ENCODE measurements at places on chromosomes 11 and 22.

GRCh38 chr11:206526-207207 lies 532 bp downstream of the BET1L start:
- no peak for DNase-seq

DNA sequence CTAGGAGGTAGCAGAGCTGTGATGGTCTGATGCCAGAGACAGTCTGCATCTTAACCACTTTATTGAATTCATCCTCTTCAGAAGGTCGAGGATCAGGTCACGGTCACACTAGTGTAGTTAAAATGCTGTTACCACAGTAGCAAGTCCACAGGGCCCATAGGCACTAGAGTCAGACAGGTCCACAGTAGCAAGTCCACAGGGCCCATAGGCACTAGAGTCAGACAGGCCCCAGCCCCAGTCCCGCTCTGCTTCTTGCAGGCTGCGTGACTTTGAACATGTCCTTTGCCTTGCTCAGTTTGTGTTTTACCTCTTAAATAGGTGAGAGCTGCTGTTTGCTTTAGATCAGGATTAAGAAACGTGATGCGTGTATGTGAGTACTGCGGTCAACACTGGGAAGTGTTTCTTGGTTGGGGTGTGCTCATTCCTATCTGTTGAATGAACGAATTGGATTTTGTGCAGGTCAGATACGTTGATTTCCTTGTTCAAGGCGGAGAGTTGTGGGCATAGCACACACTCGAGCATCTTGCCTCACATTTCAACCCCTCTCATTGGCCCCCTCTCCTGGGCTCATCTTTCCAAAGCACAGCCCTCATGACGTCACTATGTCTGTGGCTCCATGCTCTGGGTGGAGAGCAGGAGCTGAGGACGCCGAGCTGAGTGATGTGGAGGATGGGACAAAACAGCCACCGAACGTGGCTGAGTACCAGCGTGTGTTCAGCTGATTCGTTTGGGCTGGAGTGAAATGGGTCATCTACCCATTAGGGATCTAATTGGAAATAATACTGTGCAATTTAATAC lies 191.7 kb downstream of the TBC1D22A start:
- DNase-seq, result no peak

DNA sequence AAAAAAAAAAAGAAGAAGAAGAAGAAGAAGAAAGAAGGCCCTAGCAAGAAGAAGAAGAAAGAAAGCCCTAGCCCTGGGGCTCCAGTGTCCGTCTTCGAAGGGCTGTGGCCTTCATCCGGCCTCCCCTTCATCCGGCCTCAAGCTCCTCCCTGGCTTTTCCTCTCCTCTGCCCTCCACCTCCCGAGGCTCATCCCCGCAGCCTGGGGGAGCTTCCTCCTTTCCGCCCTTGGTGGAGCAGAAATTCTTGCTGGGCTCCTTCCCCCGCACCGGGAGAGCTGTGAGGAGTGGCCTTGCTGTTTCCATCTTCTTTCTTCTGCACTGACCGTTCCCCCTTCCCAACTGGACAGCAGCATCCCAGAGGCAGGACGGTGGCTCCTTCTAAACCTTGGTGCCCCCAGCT lies 9.5 kb upstream of the LTO1 start:
- no peak for DNase-seq

DNA sequence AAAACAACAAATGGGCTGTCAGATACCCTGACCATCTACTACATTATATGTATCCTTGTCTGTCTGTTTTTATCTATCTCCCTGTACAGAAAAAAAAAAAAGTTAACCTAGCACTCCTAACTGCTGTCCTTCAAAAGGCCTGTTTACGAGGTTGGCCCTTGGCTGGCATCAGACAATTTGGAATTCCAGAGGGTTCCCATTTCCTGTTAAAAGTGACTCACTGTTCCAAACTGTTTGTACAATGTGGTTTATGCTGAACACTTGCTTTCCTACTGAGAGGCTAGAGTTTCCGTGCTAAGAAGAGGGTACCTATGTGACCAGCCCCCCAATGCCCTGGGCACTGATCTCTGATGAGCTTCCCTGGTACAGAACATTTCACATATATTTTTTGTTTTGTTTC lies 65.9 kb upstream of the HMGXB4 start:
- DNase-seq, result no peak

- no peak for DNase-seq
Measured at GRCh38 chr22:44224166-44224565, 43.4 kb downstream of the PARVG start.

GRCh38 chr11:125944350-125945010 lies 1.4 kb upstream of the VSIG10L2 start:
- no peak for DNase-seq

GRCh38 chr11:134038897-134039470 lies 29.9 kb upstream of the JAM3 start:
- no peak for DNase-seq

DNA sequence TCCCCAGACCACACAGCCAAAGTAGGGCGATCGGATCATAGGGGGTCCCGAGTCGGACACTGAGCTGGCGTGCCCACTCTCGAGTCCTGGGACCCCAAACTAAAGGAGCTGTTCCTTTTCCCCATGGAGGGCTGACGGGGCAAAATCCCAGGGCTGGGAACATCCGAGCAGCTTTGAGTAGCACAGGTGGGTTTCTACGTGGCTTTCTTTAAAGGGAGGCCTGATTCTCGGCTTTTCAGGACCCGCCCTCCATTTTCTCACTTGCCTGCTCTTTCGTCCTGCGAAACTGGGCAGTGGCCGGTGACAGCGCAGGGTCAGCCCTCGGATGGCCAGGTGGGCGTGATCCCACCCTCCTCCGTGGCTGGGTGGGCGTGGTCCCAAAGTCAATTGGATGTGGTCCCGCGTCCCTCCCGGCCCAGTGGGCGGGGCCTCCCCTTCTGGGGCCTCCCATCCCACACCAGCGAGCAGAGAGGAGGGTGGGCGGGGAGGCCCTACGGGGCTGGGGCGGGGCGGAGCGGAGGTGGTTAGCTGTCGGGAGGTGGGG lies 17.5 kb upstream of the TXNRD2 start:
- no peak for DNase-seq

DNA sequence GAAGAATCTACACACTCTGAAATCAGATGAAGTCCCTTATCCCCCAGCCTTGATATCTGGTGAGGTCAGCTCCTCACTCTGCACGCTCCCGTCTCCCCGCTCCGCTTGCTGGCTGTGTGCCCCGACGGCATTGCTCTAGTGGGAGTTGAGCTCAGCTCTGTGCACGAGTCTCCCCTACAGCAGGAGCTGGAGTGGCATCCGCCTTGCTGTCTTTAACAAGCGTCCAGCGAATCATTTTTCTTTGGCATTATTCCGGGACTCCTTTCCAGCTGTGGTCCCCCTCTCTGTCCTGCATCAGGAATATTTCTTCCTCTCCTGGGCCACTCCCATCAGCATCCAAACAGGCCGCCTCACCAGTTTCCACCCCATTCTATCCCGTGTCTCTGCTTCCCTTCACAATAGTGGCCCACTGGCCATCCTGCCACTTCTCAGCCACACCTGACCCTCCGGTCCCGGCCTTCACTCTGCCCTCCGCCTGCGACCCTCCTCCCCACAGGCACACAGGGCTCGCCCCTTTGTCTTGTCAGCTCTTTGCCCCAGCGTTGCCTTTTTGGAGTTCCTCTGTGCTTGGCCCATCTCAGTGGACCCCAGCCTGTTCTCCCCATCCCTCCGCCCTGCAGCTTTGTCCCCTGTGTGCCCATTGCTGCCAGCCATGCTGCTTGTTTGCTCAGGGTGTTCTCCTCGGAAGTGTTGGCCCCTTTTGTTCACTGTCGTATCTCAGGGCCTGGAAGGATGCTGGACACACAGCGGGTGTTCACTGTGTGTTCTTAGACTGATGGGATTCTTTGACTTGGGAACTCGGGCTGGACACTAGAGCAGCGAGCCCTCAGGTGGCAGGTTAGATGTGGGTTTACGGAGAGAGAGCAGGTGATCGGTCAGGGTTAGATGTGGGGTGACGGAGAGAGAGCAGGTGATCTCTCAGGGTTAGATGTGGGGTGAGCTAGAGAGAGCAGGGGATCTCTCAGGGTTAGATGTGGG lies 441.8 kb downstream of the TBC1D22A start:
- no peak for DNase-seq

DNA sequence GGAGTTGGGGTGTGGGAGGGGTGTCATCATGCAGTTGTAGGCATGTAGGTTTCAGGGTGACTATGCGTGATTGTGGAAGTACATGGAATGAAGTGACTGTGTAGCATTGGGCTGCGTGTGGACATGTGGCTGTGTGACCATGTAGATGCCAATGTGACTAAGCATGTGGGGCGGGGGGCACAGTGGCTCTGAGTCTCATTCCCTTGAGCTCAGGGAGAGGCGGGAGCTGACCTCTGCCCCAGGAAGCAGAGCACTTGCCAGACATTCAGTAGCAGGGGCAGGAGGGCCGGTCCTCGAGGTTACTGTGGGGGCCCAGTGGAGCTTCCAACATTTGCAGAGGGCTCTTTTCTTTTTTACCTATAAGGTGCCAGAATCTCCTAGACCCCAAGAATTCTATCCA lies 440 bp upstream of the KLHL35 start:
- no peak for DNase-seq

DNA sequence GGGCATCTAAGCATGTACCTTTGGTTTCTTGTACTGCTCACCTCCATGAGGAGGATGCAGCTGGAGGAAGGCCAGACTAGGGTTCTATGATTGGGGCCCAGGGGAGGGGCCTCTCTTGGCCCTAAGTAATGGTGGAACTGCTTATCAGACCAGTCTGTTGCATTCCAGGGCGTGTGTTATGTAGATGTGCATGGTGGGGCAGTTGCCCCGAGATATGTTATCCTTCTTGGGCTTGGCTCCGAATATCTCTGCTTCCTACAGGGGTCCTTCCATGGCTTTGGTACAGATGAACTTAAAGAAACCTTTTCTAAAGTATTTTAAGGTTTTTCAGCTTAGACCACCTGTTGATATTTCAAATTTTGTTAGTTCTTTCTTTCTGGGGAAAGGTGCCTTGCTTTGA lies 126.0 kb downstream of the SWAP70 start:
- no peak for DNase-seq

- DNase-seq, result no peak
Measured at GRCh38 chr22:20132686-20133246, 1.2 kb downstream of the ZDHHC8 start.

- DNase-seq, result no peak
Measured at GRCh38 chr11:98561252-98561651, 459.5 kb upstream of the CNTN5 start.

DNA sequence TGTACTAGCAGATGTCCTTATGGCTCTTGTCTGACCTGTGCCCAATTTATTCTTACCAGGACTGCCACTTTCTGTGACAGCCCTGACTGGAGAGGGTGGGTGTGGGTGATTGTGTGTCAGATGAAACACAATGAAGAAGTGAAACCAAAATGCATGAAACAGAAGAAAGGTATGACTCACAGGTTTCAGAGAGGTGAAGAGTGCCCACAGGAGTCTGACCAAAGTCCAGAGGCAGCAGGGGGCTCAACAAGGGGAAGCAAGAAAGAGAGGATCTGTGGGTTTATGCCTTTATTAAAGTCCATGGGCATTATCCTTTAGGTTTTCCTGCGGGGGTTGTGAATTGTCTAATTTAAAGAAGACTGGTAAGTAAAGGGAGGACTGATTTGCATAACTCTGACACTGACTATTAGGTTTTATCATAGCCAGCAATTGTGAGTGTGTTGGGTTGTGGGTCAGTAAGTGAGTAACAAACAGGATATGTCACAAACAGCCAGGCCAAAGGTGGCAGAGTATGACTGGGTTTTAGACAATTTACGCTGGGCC lies 3.9 kb upstream of the OR4C6 start:
- DNase-seq, result no peak

DNA sequence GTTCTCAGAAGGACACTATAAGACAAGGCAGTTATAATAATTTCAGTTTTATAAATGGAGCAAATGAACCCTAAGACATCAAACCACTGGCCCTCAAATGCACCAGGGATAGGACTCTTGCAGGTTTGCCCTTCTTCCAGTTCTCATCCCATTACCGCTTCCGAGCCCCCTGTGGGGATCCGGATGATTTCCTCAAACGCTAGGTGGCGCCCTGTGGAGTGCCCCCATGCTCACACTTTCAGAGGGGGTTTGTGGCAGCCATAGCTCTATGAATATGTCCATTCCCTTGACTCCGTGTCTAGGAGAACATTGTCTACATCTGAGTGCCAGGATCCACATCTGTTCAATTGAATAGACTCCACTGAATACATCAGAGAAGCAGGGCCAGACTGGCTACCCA lies 816.3 kb downstream of the NTM start:
- DNase-seq, result no peak

DNA sequence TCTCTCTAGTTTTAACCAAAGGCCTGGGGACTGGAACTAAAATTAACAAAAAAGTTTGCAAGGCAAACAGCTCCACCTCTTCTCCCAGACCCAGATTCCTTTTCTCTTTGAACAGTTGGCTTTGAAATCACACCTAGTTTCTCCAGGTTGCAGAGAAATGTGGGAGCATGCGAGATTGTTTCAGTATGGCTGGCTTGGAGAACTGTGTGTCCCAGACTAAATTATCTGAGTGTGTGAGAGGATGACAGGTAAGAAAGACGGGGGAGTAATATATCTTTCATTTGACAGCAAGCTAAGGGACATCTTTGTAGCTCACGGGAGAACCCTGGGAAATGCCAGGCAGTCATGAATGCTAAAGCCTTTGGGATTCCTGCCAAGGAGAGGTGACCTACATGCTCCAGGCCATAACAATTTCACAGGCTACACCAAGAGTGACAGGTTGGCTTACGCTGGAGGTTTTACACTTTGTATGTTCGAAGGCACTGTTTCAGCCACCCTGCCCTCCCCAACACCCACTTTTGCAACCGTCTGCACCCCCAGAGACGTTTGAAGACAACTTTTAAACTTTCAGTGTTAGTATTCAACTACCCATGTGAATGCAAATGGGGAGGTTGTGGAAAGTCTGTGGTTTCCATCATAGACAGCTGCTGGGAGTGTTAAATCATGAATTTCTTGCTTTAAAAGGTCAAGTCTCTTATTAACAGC lies 109.3 kb upstream of the SNX19 start:
- no peak for DNase-seq

DNA sequence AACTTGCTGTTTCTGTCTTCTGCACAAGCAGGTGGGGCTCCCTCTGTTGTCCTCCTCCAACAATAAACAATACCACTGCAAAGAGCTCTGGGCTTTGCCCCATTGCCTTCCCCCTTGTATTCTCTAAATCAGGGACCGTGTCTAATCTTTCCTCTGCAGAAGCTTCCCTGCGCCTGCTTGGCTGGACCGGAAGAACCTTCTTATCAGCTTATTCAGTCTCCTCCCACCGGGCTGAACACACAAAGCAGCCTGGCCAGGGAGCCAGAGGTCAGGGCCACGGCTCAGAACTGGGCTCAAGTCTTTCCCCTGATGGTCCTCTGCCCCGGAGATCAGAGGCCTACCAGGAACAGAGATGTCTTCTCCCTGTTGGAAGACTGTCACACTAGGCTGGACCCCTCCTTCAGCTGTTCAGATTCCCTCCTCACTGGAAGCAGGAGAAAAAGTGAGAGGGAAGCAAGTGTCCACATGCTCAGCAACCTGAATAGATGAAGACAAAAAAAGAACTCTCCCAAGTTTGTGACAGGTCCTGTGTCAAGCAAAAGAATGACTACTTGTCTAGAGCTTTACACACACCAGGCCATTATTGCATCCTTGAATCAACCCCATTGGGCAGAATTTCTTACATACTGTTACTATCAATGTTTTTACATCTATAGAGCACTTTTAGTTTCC lies 63.7 kb downstream of the RAB30 start:
- DNase-seq, result no peak

- DNase-seq, result no peak
Measured at GRCh38 chr11:84543367-84544159, 1083.6 kb downstream of the DLG2 start.
